Karpas-422 (cell line): ENCODE measurements at places on chromosomes 16 and 17. TPM values are rescaled to one million over a fixed set of nuclear protein-coding genes. Genes with fewer than 3 reads are reported as not detected.

DNA sequence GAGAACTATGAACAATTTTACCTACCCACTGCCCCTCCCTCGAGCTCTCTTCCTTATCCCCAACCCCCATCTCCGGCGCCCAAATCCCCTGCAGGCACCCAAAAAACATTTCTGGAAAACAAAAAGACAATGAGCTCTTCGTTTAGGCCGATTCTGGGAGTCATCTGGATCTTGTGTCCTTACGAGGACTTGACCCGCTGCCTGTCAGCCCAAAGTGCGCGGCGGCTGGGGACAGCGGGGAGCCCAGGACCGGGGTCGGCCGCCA lies 524 bp downstream of the STRADA start:
- H3K36me3 ChIP-seq, result peaks cover 16% of the 10 kb centered on the region
- DNase-seq, result no peak
- peaks cover 38% of the 10 kb centered on the region for H3K4me1 ChIP-seq
- H3K4me3 ChIP-seq, result peak overlapping the region; percentile 97
- peak overlapping the region; percentile 77 for H3K27ac ChIP-seq

The RAC3 gene
- 9.6 and 9.7 TPM in 2 replicates for total RNA-seq

- H3K4me1 ChIP-seq, result peaks cover 58% of the 10 kb centered on the region
- 0 out of 2 replicates have a peak, but pooled peaks cover 3% of the 10 kb centered on the region for H3K36me3 ChIP-seq
- peak overlapping the region; percentile 61 for H3K27ac ChIP-seq
- H3K4me3 ChIP-seq, result no peak overlapping the region
Observed at GRCh38 chr17:51046514-51047384, 73.9 kb downstream of the SPAG9 start.

GRCh38 chr17:49349541-49349940 lies 12.5 kb downstream of the ZNF652 start:
- no peak overlapping the region for H3K4me3 ChIP-seq
- H3K4me1 ChIP-seq, result peaks cover 17% of the 10 kb centered on the region
- H3K27ac ChIP-seq, result no peak overlapping the region
- H3K27me3 ChIP-seq, result no peaks in the 10 kb centered on the region
- DNase-seq, result no peak

- 0 out of 2 replicates have a peak, but pooled peaks cover 3% of the 10 kb centered on the region for H3K36me3 ChIP-seq
- no peaks in the 10 kb centered on the region for H3K27me3 ChIP-seq
- H3K27ac ChIP-seq, result peak overlapping the region; percentile 77
- peak overlapping the region; percentile 98 for H3K4me3 ChIP-seq
- H3K4me1 ChIP-seq, result peaks cover 46% of the 10 kb centered on the region
- DNase-seq, result peak; percentile 67
Observed at GRCh38 chr16:69566981-69567680, 1.4 kb downstream of the NFAT5 start.

DNA sequence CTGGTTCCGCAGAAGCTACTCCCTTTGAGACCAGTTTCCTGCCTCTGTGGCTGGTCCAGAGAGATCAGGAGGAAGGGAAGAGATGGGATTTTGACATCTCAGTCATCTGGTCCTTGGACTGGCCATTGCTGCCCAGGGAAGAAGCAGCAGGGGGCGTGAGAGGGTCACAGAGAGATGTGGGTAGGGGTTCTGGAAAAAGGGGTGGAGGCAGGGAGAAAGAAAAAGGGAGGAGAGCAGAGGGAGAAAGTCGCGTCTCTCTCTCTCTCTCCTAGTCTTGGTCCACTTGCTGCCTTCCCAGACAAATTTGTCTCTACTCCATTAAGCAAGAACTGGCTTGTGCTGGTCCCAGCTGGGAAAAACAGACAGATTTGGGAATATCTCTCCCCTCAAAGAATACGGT lies 4.4 kb downstream of the SHBG start:
- no peak overlapping the region for H3K27ac ChIP-seq
- H3K27me3 ChIP-seq, result no peaks in the 10 kb centered on the region
- H3K4me1 ChIP-seq, result no peaks in the 10 kb centered on the region
- no peak overlapping the region for H3K4me3 ChIP-seq
- DNase-seq, result peak; percentile 63

GRCh38 chr16:23354246-23354645 lies 52.1 kb downstream of the SCNN1B start:
- no peak overlapping the region for H3K27ac ChIP-seq
- no peak for DNase-seq

GRCh38 chr17:32331243-32332040 lies 10.5 kb downstream of the C17orf75 start:
- no peak overlapping the region for H3K27ac ChIP-seq
- H3K4me3 ChIP-seq, result no peak overlapping the region
- H3K4me1 ChIP-seq, result no peaks in the 10 kb centered on the region
- DNase-seq, result no peak

The NTHL1 gene
- 23.2 and 52.2 TPM in 2 replicates for total RNA-seq

The GAS2L2 gene
- total RNA-seq, result 0.07 TPM in 1 of 2 replicates, not detected in the other
